NCI-H1105 treated with DMSO at 0.1 percent for 48 hours (cell line): ENCODE measurements at places on chromosomes 16 and 17.

DNA sequence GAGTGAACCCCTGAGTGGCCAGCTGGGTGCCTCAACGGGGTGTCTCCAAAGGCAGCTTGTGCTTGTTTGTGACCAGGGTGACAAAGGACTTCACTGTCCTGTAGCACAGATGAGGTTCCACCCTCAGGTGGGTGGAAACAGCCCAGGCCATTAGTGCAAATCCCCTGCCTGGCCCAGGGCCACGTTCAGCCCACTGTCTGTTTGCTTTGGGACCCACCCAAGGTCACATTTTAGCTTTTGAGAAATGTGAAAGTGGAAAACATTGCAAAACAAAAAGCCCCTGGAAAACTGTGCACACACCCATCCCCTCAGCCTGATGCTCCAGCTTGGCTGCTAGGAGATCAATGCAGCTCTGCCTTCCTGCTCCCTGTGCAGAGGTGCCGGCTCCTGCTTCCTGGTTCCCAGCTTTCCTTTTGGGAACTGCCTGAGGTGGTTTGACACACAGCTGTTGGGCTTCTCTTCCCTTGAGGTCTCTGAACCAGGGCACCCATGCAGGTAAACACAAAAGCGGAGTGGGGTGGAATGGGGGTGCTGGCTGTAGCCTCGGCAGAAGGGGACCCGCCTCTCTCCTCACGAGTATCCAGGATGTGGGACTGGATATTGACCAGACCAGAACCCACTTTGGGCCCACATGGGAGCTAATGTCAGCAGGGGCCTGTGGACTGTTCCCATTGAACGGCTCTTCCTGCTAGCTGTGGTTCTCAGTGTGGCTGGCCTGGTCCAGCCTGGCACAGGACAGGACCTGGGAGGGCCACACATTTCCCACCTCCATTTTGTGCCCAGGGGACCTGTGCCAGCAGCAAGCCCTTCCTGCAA is 7.9 kb upstream of the SPHK1 start:
- DNase-seq, result no peak

DNA sequence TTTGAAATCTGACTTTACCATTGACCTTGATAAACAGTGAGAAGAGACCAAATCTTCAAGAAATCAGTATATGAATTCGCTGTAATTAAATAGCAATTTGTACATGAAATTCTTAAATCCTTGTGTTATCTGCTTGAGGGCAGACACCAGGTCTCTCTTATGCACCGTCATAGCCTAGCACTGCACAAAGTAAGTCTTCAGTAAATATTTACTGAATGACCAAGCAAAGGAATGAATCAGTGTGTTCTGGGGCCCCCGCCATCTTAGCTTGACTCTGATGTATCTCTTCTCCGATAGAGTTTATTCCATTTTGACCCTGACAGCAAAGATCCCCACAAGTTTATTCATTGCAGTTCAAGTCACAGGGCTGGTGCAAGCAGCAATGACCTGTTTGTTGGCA is 328.0 kb downstream of the TMEM114 start:
- no peak for DNase-seq

DNA sequence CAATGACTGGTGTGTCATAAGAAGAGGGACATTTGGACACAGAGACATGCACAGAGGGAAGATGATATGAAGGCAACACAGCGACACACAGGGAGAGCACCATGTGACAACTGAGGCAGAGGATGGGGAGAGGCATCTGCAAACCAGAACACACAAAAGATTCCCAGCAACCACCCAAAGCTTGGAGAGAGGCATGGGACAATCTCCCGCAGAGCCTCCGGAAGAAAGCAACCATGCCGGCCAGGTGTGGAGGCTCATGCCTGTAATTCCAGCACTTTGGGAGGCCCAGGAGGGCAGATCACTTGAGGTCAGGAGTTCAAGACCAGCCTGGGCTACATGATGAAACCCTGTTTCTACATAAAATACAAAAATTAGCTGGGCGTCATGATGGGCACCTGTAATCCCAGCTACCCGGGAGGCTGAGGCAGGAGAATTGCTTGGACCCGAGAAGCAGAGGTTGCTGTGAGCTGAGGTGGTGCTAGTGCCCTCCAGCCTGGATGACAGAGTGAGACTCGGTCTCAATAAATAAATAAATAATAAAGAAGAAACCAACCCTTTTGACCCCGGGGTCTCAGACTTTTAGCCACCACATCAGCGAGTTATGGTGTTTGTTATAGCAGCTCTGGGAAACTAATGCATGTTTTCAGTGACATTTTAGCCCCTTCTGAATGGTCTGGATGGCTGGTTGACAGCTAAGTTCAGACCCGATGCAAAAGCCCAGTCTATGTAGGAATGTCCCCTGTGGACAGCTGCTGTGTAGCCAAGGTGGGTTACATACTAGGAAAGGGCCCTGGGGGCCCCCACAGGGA is 13.8 kb upstream of the PLCG2 start:
- no peak for DNase-seq

- peak; percentile 35 for DNase-seq
These were observed 252.3 kb downstream of the SNX29 start for GRCh38 chr16:12228602-12229499.

GRCh38 chr16:20774703-20775362 is 11.0 kb downstream of the ACSM3 start:
- DNase-seq, result peak; percentile 12

- DNase-seq, result peak; percentile 78
These were observed at the start of gene HELZ for GRCh38 chr17:67245073-67245693. HELZ (minus strand) TSS chr17:67245196; CDS start chr17:67218804, 26,392 bp downstream.

- DNase-seq, result no peak
These were observed 52.5 kb downstream of the WSB1 start for GRCh38 chr17:27346228-27346899.

DNA sequence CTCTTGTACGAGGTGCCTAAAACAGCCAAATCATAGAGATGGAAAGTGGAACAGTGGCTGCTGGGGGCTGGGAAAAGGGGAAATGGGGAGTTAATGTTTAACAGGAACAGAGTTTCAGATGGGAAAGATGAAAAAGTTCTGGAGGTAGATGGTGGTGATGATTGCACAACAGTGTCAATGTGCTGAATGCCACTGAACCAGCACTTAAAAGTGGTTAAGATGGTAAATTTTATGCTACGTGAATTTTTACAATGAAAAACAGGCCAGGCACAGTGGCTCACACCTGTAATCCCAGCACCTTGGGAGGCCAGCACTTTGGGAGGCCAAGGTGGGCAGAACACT is 130.4 kb downstream of the C16orf78 start:
- no peak for DNase-seq

GRCh38 chr17:77394540-77395295 is 253.9 kb downstream of the SEC14L1 start:
- DNase-seq, result no peak

DNA sequence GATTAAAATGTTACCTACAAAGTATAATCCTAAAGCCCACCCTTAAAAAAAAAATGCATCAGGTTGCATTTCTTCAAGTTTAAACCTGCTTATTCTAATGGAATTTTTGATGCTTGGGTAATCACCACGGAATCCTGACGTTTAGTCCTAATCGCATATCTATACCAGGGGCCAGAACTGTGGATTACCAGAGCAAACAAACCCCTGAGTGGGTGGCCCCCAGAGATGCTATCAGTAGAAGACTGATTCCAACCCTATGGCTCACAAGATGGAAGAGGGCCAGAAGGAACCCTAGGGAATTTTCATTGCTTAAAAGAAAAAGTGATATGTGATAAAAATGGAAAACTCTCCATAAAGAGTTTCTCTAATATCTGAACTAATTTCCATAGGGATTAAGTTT is 152.2 kb upstream of the NOG start:
- DNase-seq, result no peak

GRCh38 chr16:25052530-25052929 is 37.4 kb upstream of the ARHGAP17 start:
- no peak for DNase-seq

- DNase-seq, result no peak
These were observed 22.1 kb downstream of the NT5M start for GRCh38 chr17:17325228-17325627.

GRCh38 chr17:13601322-13601775 is 380 bp downstream of the HS3ST3A1 start:
- DNase-seq, result peak; percentile 31

DNA sequence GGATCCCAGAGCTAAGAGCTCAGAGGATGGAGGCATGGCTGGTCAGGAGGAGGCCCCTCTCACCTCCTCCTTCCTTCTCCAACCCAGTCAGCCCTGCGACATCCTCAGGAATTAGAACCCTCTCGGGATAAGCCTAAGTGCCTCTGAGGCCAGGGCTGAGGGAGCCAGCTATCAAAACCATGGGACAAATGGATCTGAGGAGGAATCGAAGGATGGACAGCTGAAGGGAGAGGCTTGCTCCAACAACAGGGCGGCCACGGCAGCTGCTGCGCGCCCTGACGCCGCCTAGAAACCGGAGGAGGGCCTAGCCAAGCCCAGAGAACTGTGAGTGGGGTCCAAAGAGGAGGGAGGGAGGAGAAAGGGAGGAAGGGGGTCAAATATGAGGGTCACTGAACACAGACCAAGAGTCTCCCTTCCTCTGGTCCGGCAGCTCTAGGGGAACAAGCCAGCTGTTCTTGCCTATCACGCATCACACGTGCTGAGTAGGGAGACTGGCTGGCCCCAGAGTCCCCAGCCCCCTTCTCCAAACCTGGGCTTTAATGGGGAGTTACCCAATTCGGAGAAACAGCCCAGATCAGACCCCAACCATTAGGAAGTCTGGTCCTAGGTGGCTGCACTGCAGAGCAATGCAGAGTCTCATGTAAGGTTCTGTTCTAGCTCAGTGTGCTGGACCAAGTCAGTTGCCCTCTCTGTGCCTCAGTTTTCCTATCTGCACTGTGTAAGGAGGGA is 5.9 kb upstream of the HOXB13 start:
- DNase-seq, result no peak

GRCh38 chr17:8745586-8746500 is 1.2 kb upstream of the CCDC42 start:
- DNase-seq, result peak; percentile 59

GRCh38 chr16:54194334-54194743 is 92.2 kb downstream of the IRX3 start:
- DNase-seq, result no peak

DNA sequence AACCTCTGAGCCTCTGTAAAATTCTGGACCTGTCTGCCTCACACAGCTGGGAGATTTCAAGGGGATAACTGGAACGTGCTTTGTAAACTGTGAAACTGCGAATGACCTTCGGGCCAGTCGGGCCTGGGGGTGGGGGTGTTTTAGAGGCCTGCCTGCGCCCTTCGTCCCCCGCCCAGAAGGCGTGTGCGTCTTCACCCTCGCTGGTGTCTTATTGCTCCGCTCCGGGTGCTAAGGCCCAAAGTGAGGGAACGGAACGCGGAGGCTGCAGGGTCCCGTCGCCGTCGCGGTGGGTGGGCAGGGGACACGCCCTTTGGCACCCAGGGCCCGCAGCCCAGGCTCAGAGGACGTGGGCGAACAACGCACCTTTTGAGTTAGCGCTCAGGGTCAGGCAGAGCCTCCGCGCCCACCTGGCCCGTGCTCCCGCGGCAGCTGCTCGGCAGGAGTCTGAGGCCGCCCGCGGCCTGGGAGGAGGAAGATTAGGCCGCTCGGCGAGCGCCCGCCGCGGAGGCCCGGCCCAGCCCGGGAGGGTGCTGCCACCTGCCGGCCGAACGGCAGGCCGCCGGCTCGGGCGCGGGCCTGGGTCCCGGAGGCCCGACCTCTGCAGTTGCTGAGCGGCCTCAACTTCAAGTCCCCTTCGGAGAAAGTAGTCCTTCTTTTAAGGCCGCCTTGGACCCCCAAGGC is 29.7 kb downstream of the DCAKD start:
- peak; percentile 50 for DNase-seq

GRCh38 chr16:4371357-4372000 is at the start of gene VASN:
VASN (plus strand) TSS chr16:4371848; CDS start chr16:4380878, 9,030 bp downstream.
- DNase-seq, result no peak

DNA sequence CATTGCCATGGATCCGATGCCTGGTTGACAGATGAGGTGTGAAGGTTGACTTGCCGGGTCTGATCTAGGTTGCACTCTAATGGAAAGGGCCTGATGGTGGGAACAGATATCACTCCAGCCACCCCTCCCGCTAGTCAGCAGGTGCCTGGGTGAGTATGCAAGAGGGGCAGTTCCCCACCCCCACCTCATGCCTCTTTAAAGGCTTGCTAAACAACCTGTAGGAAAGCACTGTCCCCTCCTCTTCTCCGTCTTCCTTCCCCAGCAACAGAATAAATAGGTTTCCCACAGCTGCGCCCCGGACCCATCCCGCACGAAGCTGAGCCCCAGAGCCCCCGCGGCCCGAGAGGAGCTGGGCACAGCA is 746 bp upstream of the TMEM132E start:
- DNase-seq, result no peak

DNA sequence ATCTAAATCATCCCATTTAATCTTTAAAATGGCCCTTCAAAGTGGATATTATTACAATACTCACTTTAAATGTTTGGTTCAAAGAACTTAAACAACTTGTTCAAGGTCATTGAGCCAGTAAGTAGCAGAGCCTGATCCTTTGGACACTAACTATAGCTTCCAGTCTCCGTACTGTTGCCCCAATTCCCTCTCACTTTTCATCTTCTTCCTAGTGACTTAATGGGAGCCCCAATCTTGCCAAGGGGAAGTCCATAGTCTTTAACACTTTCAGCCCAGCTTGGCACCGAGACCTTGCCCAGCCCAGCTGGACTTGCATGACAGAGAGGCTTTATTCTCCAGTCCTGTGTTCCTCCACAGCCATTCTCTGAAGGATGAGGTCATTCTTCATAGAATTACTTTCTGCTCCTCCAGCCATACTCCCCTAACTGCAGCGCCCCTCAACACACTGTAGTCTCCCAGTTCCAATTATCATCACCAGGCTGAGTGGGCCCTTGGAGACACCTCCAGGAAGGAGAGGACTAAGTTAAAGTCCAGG is 49.2 kb upstream of the NLK start:
- no peak for DNase-seq

- no peak for DNase-seq
These were observed 32.7 kb upstream of the LITAF start for GRCh38 chr16:11619327-11619851.

- DNase-seq, result no peak
These were observed 1.5 kb downstream of the SPOP start for GRCh38 chr17:49676276-49676868.

GRCh38 chr16:69019811-69020210 is 85.6 kb upstream of the HAS3 start:
- DNase-seq, result no peak

DNA sequence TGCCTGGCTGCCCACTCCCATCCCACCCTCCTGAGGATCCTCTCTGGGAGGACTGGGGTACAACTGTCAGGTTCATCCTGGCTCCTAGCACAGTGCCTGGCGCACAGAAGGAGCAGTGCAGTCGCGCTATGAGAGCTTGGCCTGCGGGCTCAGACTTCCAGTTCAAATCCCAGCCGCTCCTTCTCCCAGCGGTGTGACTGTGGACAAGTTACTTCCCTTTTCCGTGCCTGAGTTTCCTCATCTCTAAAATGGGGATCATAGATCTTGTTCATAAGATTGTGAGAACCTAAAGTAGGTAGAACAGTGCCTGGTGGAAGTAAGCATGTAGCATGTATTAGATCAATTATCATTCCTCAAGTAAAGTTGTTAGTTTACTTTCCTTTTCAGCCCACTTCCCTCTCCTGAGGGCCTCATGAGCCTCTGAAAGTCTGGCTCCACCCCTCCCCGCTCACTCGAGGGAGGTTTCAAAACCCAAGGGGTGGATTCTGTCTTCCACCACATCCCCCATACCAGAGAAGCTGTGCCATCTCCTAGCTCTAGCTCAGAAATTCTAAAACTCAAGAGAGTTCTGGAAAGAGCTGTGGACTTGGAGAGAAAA is 19.9 kb upstream of the COL1A1 start:
- no peak for DNase-seq
